Osteoblast (primary cell): ENCODE measurements at places on chromosomes 6 and 20. TPM values are rescaled to one million over a fixed set of nuclear protein-coding genes. Genes with fewer than 3 reads are reported as not detected.

Gene CCR6
- total RNA-seq = not detected in 2 replicates

Gene SLC16A10
- under 0.01 TPM in 1 of 2 replicates, not detected in the other for total RNA-seq

Gene TINAG
- not detected in 2 replicates for total RNA-seq

Gene USP49
- 3.6 and 3.8 TPM in 2 replicates for total RNA-seq

Gene COL12A1
- 1,393 and 1,591 TPM in 2 replicates for total RNA-seq

Gene HCRTR2
- total RNA-seq = under 0.01 TPM in 1 of 2 replicates, not detected in the other

Gene CYP24A1
- total RNA-seq = not detected in 2 replicates

Gene PNPLA1
- under 0.01 TPM in 1 of 2 replicates, not detected in the other for total RNA-seq
